ENCODE measurements at places on chromosomes 12 and 14.

DNA sequence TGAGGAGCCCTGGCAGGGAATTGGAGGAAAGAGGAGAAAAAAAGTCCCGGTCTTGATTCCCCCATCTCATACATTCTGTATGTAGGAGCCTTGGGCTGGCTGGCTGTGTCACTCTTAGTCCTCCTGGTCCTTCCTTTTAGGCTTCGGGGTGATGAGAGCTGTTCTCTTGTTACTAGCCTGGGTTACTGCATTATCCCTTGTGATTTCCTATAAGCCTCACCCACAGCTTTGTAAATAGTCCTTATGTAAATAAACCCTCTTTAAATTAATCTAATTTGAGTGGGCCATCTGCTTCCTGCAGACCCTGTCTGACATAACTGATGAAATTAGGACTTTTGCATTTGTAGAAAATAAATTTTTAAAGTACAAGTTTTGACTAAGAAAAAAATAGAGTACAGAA lies 19.2 kb downstream of the DNM1L start:
- DNase-seq: no peak

- DNase-seq: no peak
These were observed 94.1 kb downstream of the SLC25A47 start for GRCh38 chr14:100416921-100417860.

- DNase-seq: no peak
These were observed 837 bp downstream of the COL2A1 start for GRCh38 chr12:48003226-48004052.

DNA sequence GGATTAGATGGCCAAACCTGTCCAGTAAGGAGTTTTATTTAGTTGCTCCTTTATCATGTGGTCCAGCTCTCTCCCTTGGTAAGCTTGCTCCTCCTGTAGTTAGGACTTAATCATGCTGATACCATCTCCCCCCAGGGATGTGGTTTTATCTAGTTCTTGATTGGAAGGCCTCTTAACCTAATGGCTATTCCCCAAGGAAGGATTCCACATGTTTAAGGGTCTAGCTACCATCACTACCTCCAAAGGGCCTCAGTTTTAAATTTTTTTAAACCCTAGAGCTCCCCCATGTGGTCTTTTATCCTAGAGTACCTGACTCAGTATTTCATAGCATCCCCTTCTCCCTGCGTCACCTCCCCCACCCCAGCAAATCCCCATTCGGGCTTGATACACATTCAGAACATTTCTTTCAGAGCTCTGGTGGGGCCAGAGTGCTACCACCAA lies 22.5 kb downstream of the MAP3K12 start:
- DNase-seq: no peak

DNA sequence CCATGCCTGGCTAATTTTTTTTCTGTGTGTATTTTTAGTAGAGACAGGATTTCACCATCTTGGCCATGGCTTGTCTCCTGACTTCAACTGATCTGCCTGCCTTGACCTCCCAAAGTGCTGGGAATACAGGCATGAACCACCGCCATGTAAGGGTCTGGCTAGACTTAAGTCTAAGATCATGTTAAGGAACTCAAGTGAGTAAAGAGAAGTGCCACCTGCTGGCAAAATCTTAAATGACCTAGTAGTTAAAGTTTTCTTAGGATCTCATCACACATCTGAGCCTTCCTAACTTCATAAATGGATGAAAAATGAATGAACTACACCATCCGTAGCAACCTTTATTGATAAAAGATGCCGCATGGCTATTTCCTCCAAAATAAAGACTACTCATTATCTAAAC lies 1.7 kb upstream of the C12orf56 start:
- no peak for DNase-seq

GRCh38 chr14:71521238-71522135 lies 410.7 kb upstream of the RGS6 start:
- DNase-seq: no peak

DNA sequence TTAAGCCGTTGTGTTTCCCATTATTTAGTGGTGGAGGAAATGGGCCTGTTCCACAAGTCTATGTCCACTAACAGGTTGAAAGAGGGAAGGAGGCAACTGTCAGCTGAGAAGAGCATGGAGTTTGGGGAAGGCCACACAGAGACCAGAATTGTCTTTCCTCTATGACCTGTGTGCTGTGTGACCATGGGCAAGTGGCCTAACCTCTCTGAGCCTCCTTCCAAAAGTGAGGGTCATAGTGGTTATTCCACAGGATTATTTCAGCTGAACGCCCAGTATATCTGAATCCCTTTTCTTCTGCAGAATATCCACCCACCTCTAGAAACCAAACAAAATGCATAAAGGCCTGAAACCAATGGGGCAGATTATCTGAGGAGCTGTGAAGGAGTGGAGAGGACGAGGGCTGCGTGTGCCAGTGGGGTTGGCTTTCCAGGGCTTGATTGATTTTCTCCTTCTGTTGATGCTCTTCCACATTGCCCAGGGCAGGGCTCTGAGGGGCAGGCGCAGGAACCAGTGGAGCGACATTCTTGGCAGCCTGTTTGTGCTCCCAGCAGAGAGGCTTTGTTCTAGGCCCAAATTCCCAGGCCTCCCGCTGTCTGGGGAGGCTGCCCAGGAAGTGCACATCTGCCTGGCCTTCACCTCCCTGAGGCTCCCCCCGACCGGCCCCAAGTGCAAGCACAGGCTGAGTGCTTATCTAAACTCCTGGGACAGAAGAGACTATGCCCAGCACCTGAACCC lies 452.7 kb downstream of the BCL11B start:
- DNase-seq: no peak

- DNase-seq: no peak
These were observed 83.5 kb downstream of the SAMD4A start for GRCh38 chr14:54650331-54650958.

DNA sequence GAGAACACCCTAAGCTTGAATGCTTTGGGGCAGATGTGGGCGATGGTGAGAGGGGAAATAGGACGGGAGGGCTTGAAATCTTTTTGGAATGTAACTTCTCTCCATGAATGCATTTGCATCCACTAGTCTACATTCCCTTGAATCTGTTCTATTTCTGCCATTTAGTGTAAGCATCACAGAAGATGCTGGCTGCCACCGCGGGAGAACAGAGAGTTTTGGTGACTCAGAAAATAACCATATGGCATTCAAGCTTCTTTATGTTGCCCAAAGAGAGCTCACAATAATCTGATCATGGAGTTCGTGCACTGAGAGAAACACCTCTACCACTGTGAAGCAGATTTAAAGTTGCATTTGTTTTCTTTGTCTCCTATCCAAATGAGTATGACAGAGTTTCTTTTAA lies 52.6 kb upstream of the OTX2 start:
- no peak for DNase-seq

DNA sequence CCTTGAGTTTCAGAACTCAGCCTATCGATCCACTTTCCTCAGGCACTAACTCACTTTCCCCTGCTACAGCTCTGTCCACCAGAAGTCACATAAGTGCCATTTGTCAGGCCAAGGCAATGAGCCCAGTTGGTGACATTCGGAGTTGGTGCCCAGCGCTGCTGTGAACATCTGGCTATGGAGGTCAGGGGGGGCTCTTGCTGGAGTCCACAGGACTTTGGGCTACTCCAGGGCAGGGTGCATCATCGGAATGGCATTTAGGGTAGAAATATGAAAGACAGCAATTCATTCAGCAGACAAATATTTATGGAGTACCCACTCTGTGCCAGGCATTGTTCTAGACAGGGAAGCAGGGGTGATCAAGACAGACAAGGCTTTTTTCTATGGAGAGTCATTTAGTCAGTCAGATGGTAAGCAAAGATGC lies 1.5 kb upstream of the PPP1CC start:
- DNase-seq: no peak

DNA sequence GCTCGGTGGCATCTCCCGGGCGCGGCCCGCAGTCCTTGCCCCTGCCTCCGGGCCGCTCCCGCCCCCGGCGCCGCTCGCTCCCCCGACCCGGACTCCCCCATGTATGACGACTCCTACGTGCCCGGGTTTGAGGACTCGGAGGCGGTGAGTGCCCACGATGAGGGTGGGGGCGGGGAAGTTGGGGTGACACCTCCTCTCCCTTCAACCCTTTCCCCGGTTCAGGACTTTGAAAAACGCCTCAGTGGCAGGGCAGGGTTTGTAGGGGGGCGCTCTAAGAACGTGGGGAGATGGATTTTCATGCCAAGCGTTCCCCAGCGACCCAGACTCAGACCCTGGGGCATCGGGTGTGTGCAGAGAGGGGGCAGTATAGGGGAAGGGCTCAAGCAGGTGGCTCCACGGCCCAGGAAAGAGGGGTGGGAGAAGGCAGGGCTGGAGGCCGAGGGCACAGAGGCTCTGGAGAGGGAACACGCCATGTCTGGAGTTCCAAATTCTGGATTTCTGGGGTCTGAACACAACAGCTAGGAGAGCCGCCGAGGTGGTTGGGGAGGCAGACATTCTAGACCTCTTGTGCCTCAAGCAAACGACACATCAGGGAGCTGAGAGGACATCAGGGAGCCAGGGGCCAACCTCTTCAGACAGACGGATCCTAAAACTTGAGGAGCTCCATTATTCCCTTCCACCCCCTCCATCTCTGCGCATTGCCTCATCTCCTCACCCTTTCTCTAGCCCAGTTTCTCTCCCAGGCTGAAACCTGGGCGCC lies 715 bp downstream of the CACNB3 start:
- DNase-seq: no peak

GRCh38 chr12:16607906-16608775 lies 2.2 kb upstream of the LMO3 start:
- no peak for DNase-seq

DNA sequence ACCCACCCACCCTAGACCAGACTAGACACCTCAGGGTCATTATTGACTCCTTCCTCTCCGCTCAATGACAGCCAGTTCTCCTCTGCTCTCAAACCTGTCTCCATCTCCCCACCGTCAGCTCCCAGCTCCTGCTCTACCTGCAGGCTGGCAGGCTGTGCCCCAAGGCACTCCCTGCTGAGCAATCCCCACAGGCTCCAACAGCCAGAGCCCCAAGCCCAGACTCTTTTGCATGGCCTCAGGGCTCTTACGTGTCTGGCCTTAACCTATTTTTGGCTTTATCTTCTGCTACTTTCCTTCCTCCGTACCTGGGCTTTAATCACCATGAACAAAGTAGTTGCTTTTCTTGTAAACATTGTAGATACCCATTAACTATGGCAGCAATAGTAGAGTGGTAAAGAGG lies 162.9 kb upstream of the PRMT8 start:
- no peak for DNase-seq

GRCh38 chr14:54562334-54562733 lies 4.6 kb upstream of the SAMD4A start:
- DNase-seq: no peak

- no peak for DNase-seq
These were observed 205.0 kb upstream of the CCDC196 start for GRCh38 chr14:66281036-66281776.

GRCh38 chr12:47730341-47730744 lies 5.1 kb upstream of the ENDOU start:
- no peak for DNase-seq

- no peak for DNase-seq
These were observed 32.6 kb downstream of the PAPLN start for GRCh38 chr14:73269729-73270531.

GRCh38 chr14:90675399-90675798 lies 140.8 kb downstream of the TTC7B start:
- no peak for DNase-seq

GRCh38 chr12:48041591-48042423 lies 37.5 kb upstream of the COL2A1 start:
- DNase-seq: no peak

- DNase-seq: no peak
These were observed 321.0 kb upstream of the RTL1 start for GRCh38 chr14:101224356-101225156.

- DNase-seq: no peak
These were observed 17.7 kb upstream of the CCDC91 start for GRCh38 chr12:28172434-28173030.

DNA sequence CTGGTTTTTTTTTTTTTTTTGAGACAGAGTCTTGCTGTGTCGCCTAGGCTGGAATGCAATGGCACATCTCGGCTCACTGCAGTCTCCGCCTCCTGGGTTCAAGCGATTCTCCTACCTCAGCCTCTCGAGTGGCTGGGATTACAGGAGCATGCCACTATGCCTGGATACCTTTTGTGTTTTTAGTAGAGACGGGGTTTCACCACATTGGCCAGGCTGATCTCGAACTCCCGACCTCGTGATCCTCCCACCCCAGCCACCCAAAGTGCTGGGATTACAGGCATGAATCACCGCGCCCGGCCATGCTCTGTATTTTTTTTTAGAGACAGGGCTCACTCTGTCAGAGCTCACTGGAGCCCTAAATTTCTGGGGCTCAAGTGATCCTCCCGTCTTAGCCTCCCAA lies 32.6 kb downstream of the VRTN start:
- DNase-seq: no peak

GRCh38 chr12:124152731-124153130 lies 142.2 kb upstream of the RFLNA start:
- DNase-seq: no peak

DNA sequence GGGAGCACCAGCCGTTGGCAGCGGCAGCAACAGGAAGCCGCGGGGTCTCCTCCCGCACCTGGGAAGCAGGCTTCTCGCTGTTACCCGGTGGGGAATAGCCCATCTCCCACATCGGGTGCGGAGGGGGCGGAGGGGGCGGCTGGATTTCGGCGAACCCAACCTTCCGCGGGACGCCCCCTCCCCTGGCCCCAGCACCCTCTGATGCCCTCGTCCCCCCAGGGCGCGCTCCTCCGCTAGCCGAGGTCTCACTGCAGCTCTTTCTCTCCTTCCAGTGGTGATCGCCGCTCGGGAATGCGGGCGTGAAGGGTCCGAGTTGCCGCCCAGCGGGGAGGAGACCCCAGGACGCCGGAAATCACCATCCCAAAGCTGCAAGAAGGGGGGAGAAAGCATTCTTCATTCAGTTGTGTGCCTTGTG lies 303 bp downstream of the SAMD4A start:
- DNase-seq: no peak

DNA sequence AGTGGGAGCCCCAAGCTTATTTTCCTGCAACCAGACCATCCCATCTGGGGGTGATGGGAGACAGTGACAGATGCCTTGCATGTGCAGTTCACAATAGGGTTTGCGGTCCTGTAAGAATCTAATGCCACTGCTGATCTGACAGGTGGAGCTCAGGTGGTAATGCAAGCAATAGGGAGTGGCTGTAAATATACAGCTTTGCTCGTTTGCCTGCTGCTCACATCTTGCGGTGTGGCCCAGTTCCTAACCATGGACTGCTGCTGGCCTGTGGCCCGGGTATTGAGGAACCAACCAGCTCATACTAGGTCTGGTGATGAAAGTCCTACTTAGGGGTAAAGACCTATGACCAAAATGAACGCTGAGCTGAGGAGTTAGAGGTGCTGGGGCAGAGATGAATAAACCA lies 36.1 kb upstream of the CCDC88C start:
- no peak for DNase-seq

- no peak for DNase-seq
These were observed 45.2 kb downstream of the GXYLT1 start for GRCh38 chr12:42099433-42099832.

- no peak for DNase-seq
These were observed 108.8 kb downstream of the RBM19 start for GRCh38 chr12:113857371-113857770.

GRCh38 chr12:105813201-105813600 lies 325.6 kb downstream of the NUAK1 start:
- no peak for DNase-seq

GRCh38 chr12:99372257-99372920 lies 275.2 kb upstream of the GARIN6 start:
- DNase-seq: no peak

GRCh38 chr14:96811985-96812667 lies 14.9 kb downstream of the VRK1 start:
- no peak for DNase-seq

GRCh38 chr14:91898372-91898771 lies 31.0 kb upstream of the TC2N start:
- DNase-seq: no peak

GRCh38 chr14:36522972-36523715 lies 3.1 kb upstream of the NKX2-1 start:
- no peak for DNase-seq

- no peak for DNase-seq
These were observed 559.0 kb downstream of the GALC start for GRCh38 chr14:87434011-87434410.

Measured in activated T-cell treated with anti-CD3 and anti-CD28 coated beads for 48 hours (primary cell).